ENCODE measurements at places on chromosomes 1 and 21.

- no peak for DNase-seq
Observed at GRCh38 chr1:55043011-55043410, 3.7 kb downstream of the PCSK9 start.

DNA sequence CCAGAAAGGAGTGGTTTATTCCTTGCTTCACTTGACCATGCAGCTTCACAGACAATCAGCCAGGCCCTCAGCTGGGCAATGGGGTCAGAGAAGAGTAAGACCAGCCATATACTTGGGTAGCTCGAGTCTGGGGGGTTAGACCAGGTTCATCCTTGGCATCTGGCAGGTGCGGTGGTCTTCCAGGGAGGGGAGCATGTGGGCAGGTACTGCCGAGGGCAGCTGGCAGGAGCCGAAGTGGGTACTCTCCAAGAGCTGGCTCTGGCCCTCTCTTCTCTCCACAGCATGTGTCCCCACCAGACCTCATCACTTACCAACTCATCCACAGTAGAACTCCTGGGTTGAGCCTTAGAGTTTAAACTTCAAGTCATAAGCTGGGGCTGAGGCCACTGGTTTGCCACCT lies 156.8 kb downstream of the FOXD2 start:
- no peak for DNase-seq

DNA sequence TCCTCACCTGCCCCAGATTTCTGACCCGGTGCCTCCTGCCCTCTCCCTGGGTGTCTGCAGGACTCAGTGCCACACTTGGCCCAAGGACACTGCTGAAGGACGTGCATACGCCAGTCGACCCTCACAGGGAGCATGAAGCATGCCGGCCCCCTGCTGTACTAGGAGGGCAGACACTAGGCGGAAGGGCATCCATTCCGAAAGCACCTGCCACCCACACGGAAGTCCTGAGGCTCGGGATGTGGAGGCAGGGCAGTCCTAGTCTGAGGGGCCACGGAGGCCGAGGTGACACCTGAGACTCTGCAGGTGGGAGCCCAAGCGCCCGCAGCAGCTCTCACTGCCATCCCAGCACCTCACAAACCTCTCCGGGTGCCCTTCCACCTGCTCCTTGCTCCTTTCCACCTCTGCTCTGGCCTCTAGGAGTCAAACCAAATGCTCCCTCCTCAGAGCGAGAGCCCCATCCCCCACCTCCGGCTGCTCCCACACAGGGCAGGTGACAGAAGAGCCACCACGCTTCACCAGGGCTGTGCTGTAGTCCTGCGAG lies 2.4 kb downstream of the NPHP4 start:
- no peak for DNase-seq

- no peak for DNase-seq
Observed at GRCh38 chr1:232557096-232557495, 72.8 kb downstream of the SIPA1L2 start.

Data from stimulated activated CD8-positive, alpha-beta memory T cell treated with anti-CD3 and anti-CD28 coated beads, Interleukin-7, amount 100 ng/mL, for 1 hour (primary cell).